ENCODE measurements at places on chromosomes 5 and 9.
A peak's percentile ranks its signal among the peaks of the same experiment; 100 is the strongest.

GRCh38 chr5:10036136-10036815 is 213.4 kb downstream of the ATPSCKMT start:
- DNase-seq = no peak

DNA sequence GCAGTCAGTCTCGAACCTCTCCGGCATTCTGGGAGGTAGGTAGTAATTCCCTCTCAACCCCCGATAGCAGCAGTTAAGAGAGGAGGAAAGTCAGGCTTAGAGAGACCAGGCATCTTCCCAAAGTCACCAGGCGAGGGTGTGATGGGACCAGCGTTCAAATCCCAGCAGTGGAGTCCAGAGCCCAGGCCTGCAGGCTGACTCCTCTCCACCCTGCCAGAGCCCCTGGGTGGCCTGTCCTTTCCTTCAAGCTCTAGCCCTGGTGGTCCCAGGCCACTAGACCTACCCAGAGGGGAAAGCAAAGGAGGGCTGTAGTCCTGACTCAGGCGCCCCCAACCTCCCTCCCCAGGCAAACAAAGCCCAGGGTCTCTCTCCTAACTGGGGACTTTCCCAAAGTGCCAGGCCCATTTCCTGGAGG is 4.2 kb upstream of the NR5A1 start:
- DNase-seq = no peak

- no peak for DNase-seq
Observed at GRCh38 chr9:87950296-87950695, 24.0 kb downstream of the CDK20 start.

- DNase-seq = no peak
Observed at GRCh38 chr5:158739951-158740757, 359.6 kb downstream of the EBF1 start.

- no peak for DNase-seq
Observed at GRCh38 chr5:99032234-99033013, 103.6 kb upstream of the CHD1 start.

GRCh38 chr5:108801776-108802175 is 54.1 kb downstream of the FER start:
- DNase-seq = no peak

GRCh38 chr9:34991607-34992375 is 2.2 kb downstream of the DNAJB5 start:
- no peak for DNase-seq

DNA sequence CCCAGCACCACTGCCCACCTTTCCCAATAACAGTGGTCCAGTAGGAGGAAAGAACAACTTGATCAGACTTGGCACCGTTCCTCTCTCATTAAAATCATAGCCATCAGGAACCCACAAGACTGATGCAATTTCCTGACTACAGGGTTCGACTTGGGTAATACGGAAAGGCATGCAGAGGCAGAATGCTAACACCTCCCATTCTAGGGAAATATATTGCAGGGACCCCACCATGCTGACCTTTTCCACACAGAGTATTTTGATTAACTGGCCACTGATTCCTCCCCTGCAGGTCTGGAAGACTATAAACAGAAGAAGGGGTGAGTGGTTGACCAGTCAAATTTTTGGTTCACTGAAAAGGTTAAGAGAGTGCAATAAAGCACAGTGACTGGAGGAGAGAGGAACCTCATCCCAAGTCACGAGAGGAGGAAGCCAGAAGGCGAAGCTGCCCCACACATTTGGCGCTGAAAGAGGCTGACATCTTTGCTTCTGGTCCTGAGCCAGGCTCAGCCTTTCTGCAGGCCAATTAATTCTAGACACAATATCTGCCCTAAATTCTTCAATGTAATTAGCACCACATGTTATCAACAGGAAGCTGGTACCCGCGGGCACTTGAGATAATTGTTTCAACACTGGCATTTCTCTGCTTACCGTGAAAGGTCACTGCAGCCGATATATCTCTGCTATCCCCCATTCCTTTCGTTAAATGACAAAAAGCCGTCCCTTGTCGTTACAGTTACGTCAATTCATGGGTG is 64.7 kb upstream of the SPOCK1 start:
- no peak for DNase-seq

- no peak for DNase-seq
Observed at GRCh38 chr5:95035891-95036685, 248.8 kb downstream of the MCTP1 start.

GRCh38 chr9:132703336-132703735 is 33.1 kb downstream of the GTF3C4 start:
- DNase-seq = no peak

DNA sequence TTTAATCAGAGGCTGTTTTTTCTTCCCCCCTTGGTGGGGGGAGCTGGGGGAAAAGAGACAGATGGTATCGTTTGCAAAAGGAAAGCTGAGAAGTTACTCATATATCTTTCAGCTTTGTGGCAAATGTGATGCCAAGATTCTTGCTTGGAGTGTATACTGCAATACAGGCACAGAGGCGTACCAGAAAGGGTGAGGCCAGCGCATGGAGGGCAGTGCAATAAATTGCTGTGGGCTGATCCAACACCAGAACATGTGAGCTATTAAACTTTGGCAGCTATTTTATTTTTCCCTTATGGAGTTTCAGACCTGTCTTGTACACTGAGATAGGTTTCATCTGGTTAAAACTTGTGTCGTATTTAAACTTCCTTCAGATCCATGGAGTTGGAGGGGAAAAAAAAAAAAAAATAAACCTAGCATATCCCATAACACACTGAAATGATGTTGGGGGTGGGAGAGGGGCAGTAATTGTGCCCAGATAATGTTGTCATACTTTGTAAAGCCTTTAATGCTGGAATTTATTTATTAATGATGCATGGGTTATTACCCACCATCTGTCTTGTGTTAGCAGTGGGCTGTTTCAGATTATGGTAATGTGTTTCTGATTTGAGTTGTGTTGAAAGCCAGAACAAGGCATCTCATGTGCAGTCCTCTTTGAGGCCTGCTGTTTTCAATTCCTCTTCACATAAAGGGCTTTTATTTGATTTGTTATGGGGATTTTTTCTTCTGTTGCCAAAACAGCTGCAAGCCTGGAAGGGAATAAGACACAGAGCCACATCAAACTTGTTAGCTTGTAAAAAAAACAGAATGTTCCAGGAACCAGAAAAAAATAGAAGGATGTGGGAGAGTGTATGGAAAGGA is 891.3 kb downstream of the TLE1 start:
- no peak for DNase-seq

DNA sequence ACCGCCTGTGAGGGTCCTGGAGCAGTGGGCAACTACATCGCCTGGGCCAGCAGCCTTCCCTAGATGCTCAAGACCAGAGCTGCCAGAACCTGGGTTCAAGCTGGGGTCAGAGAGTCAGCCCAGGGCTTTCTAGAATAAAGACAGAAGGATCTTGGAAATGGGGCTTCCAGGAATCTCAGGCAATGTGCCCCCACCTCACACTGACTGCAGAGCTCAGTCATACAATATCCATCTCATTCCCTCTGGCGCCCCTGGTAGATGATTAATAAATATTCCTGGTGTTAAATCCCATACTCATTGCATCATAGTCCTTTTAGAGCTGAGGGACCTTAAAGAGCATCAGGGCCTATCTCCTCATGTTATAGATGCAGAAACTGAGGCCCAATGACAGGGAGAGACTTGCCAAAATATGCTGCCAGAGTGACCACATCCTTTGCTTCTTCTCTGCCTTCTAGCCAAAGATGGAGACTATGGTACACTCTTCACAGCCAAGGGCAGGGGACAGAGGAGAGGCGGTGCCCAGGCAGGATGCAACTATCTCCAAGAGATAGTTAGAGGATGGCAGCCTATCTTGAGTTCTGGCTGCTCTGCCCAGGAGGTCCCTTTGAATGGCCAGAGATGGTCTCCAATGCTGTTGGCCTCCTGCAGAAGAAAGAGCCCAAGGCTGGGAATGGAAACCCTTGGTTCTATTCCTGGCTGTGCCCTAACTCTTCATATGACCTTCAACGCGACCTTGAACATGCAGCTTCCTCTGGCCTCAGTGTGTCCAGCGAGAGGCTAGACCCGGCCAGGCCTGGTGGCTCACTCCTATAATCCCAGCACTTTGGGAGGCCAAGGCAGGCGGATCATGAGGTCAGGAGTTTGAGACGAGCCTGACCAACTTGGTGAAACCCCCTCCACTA is 36.2 kb upstream of the IL17B start:
- DNase-seq = no peak

- peak; percentile 48 for DNase-seq
Observed at GRCh38 chr5:55994495-55994997, at the start of gene IL6ST. Gene IL6ST (minus strand): TSS chr5:55994963. CDS start chr5:55976278, 18,685 bp downstream.

DNA sequence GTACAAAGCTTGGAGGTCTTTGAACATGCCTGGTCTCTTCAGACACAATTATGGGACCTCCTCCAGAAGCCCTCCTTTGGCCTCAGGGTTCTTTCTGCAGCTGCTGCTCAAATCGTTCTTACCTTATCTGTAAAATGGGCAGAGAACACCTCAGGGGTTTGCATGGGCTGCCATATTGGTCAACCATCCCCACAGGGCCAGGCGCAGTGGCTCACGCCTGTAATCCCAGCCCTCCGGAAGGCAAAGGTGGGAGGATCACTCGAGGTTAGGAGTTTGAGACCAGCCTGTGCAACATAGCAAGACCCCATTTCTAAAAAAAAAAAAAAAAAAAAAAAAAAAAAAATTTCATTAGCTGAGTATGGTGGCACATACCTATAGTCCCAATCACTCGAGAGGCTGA is 29.1 kb upstream of the TCF7 start:
- DNase-seq = no peak

DNA sequence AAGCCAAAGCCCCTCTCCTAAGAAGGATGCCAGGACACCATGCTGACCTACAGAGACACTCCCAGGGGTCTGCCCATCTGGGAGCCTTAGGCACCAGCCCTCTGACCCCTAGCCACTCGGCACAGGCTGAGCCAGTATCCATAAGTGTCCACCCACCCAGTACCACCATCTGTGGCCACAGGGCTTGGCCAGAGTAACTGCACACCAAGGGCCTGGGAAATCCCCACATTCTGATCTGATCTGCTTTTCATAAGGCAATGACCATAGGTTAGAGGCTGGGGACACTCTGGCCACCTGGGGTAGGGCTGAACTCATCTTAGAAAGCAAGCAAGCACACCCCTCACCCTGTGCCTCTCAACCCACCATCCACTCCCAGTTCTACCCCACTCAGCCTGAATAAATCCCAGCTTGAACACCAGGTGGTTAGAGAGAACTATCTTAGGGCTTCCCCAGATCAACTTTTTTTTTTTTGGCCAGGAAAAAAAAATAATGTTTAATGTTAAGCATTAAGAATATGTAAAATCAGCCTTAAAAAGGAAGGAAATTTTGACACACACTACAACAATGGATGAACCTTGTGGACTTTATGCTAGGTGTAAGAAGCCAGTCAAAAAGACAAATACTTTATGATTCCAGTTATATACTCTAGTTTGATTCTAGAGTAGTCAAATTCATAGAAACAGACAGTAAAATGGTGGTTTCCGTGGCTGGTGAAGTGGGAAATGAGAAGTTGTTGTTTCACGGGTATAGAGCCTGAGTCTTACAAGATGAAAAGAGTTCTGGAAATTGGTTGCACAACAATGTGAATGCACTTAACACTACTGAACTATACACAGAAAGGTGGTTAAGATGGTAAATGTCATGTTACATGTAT is 6.2 kb downstream of the GNPDA1 start:
- no peak for DNase-seq

- DNase-seq = no peak
Observed at GRCh38 chr9:71936066-71936465, 24.6 kb downstream of the C9orf85 start.

GRCh38 chr5:139052975-139053374 is 145.2 kb downstream of the SIL1 start:
- no peak for DNase-seq

DNA sequence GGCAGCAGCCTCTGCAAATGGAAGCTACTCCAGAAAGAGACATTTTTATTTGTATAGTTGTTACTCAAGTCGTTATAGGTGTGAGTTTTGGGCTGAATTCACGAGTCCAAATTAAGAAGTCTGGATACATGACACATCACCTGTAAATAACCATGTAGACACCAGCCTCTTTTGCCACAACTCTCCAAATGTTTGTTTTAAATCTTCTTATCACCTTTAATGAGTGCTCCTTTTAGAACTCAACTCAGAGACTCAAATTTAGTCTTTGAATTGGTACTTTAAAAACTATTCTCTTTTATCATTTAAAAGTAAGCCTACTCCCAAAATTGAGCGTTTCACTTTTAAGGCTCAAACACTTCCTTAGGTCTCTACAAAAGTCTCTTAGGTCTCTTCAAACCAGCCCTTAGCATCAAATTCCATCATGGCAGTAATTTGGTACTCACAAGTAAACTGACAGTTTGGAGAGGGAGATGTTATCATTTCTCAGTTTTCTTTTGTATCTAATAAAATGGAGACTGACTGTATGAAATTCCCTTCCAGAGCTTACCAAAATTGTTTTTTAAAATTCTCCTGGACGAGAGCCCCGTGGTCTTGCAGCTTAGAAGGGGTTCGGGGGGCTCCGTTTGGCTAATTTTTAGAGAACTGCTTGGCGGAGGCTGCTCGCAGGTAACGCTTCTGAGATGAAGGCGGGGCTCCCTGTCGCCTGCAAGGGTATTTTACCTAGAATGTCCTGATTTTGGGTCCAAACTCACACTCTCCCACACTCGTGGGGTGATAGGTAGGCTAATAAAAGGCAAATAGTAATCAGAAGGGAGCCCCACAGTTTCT is 194.6 kb downstream of the MEF2C start:
- DNase-seq = no peak

DNA sequence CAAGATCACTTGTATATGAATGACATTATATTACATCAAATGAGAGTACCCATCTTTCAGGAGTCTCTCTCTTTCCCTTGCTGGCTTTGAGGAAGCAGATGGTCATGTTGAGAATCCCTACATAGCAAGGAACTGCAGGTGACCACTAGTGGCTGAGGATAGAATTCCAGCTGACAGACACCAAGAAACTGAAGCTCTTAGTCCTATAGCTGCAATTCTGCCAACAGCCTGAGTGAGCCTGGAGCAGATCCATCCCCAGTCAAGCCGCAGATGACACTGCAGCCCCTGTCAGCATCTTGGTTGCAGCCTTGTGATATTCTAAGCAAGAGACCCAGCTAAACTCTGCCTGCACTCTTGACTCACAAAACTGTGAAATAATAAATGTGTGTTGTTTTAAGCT is 531.5 kb downstream of the CSNK1G3 start:
- no peak for DNase-seq

DNA sequence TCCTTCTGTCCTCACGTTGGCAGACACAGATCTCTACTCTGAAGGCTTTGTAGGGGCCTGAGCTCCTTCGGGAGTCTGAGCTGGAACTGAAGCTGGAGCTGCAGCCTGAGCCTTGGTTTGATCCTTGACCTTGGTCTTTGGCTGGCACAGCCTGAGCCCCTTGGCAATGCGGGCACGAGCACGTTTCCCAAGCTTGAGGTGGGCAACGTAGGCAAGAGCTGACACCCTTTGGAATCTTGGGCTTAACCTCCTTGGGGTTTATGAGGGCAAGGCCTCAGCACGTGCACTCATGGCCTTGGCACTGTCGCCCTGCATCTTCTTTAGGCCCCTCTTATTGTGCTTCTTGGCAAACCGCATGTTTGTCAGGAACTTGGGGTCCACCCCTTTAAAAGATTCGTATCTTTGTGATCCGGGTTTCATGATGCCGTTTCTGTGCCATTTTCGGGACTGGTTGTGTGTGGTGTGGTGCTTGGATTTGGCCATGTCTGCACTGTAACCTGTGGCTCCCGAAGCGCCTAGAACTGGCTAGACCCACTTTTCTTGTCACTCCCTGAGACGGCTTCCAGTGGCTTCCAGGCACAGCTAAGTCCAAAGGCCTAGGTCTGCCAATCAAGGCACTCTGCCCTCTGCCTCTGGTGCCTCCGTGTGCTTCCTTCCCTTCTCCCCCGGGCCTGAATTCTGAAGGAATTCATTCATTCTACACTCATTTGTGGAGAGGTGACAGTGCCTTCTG is 1.4 kb downstream of the SUSD1 start:
- no peak for DNase-seq

Data from activated T-helper 2 cell treated with anti-CD3 and anti-CD28 coated beads, Interferon-gamma antibody, Interleukin-2, Interleukin-4, amounts not matched to agents 10 μg/mL and 5 μg/mL and 100 μg/mL, durations not matched to agents 14 hours and 24 hours and 36 hours (primary cell).